Activated T-helper 1 cell treated with anti-CD3 and anti-CD28 coated beads, Interleukin-12 subunit alpha, Interleukin-12 subunit beta, Interleukin-2, Interleukin-4 antibody, amounts not matched to agents 30 ng/mL and 10 ng/mL and 1 ng/mL, durations not matched to agents 14 hours and 24 hours and 36 hours (primary cell): ENCODE measurements at places on chromosomes 1 and 21. TPM values are rescaled to one million over a fixed set of nuclear protein-coding genes. Genes with fewer than 3 reads are reported as not detected.

Gene C1orf74
- total RNA-seq = 2.9 and 3.2 TPM in 2 replicates

Gene MORN1
- total RNA-seq = 8.4 and 8.6 TPM in 2 replicates

Gene SEMA6C
- total RNA-seq = 3.6 and 4.3 TPM in 2 replicates

Gene AKR7A3
- 1.2 and 1.7 TPM in 2 replicates for total RNA-seq

Gene SH3BGR
- total RNA-seq = 0.73 and 1.7 TPM in 2 replicates

Gene HSPB7
- not detected in 2 replicates for total RNA-seq
